Dermis microvascular lymphatic vessel endothelial cell (primary cell): ENCODE measurements at places on chromosomes 2 and 18.

DNA sequence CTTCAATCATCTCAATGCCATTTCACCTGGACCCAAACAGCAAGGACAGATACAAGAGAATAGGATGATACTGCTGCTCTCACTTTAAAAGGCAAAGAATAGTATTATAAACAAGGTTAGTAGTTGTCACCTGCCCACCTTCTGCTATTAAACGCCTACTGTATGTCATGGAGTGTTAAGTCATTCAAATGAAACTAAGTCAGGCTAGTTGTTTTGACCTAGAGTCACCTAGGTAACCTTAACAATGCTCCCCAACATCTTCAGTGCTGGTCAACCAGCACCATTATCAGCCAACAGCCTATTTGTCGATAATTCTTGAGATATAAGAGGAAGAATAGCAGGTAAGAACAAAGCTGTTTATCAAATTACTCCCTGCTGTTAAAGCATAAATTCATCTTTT lies 39.2 kb downstream of the TRIP12 start:
- DNase-seq = no peak

GRCh38 chr2:195768431-195768830 lies 111.4 kb downstream of the SLC39A10 start:
- DNase-seq = no peak

DNA sequence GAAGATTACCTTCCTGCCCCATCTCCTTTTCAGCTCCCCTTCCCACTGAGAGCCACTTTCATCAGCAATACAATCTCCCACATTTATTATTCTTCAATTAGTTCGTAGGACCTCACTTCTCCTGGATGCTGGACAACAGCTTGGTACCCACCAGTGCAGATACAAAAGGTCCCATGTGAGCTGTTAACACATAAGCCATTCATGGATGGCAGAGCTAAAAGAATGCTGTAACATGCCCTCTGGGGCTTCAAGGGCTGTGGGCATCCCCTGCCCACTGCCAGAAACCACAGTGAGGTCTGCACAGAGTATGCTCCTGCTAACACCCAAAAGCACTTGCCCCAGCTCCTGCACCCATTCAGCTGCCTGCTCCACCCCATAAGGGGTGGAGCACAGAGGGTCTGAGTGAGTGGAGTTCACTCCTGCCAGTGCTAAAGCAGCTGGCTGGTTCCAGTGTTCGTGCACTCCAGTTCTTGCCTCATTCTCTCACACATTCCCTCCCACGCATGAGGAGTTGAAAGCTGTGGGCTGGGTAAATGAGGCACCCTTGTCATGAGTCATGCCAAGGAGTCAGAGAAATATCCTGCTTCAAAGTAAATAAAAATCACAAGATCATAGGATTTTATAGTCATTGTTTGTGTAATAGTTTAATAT lies 305.9 kb upstream of the TMEFF2 start:
- DNase-seq = no peak

GRCh38 chr2:36783246-36783645 lies 86.7 kb downstream of the VIT start:
- DNase-seq = no peak

DNA sequence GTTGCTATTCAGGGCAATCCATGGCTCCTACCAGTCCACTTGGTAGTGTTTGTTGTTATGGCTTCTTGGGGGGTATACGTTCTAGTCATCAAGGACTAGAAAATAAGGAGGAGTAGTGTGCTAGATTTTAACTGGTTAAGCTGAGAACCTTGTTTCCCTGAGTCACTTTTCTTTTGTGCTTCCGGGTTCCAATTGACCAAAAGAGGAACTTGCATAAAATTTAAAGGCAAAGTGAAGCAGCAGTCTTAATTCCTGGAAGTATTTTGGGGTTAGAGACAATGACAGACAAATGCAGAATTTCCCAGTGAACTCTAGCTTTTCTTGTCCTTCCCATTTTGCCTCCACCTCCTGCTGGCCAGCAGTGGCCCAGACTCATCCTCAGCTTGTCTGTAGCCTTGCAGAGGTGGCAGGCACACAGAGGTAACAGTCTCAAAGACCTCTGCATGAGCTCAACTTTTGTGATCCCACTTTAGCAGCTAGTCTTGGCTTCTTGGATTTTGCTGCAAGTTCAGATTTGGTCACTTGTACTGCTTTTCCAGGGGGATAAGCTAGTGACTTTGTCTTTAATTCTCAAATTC lies 1105.8 kb upstream of the NXPH2 start:
- DNase-seq = no peak

DNA sequence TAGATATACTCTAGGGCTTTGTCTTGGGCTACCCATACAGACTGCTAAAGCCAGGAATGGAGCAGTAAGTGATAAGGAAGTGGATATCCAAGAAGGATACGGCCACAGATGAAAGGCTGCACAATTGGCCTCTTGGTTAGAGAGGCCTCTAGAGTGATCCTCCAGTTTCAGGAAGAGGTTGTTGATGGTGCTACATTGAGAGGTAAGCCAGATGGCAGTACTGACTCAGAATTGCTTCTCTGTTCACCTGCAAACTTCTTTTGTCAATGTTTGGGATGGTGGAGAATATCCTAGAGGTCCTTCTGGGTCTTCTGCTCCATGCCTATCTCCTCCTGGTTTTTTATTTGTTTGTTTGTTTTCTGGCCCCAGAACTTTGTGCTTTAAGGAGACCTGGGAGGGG lies 226.8 kb upstream of the LRRTM1 start:
- no peak for DNase-seq
